Foreskin keratinocyte (primary cell): ENCODE measurements at places on chromosomes 7 and 10. TPM values are rescaled to one million over a fixed set of nuclear protein-coding genes. Genes with fewer than 3 reads are reported as not detected.

DNA sequence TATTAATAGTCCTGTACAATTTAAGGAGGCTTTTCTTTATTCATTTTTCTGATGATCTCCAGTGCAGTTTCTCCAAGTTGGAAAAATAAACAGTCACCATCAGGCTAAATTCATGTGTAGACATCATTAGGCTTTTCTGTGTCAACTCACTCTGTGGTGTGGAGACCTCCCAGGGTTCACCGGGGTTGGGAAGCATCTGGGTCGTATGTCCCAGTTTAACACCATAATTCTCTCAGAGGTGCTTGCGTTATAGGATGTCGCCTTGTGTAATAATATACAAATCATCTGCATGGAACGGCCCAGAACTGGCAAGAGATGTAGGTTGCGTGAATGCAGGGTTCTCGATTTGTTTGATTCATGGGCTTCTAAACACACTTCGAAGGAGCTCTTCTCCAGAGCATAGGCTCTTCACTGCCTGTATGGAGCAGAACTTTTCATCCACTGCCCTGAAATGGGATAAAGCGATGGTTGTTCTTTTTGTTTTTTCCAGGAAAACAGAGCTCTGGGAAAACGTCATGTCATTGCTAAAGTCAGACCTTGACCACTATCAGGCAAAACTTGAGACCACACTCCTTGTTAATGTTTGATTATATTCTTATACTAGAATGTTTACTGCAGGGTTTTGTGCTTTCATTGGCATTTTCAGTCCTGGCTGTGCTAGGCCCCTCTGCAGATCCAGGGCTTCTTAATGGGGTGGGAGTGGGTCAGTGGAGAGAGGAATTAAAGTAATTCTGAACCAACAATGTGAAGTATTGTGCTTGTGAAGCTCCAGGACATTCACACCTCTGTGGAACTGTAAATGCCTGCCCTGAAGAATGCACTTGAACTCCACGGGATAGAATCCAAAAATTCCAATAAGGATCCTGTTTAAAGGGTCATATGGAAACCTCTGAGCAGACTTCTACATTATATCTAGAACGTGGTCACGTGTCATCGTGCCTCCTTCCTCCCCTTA lies 172.8 kb downstream of the TRIL start:
- no peak for DNase-seq

- no peak for DNase-seq
Measured at GRCh38 chr7:100830396-100830795, 3.1 kb upstream of the EPHB4 start.

DNA sequence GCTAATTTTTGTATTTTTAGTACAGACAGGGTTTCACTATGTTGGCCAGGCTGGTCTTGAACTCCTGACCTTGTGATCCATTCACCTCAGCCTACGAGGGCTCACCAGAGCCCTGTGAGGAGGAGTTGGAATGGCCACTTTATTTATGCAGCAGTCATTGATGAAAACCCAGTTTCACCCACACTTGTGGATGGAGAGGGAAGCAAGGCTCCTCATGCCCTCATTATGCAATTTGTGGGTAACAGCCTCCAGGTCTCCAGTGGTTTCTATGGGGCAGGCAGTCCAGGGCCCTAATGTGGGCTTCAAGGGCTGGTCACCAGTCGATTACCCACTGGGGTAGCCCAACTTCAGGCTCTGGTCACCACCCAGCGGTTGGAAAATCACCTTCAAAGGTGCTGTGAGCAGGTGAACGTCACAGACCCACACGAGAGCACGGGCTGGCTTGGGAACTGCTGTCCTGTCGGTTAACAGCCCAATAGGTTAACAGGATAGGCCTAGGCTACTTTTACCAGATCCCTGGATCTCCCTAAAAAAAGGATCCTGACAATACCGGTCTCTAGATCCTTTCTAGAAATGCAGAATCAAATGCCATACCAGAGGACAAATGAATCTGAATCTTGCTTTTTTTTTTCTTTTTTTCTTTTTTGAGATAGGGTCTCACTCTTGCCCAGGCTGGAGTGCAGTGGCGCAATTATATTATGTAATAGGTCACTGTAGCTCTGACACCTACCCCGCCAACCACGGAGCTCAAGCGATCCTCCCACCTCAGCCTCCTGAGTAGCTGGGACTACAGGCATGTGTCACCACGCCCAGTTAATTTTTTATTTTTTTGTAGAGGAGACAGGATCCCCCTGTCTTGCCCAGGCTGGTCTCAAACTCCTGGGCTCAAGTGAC lies 97.8 kb downstream of the SLC37A3 start:
- DNase-seq, result no peak

- no peak for DNase-seq
Measured at GRCh38 chr7:55083206-55083605, 64.4 kb downstream of the EGFR start.

METTL27 gene
- polyA plus RNA-seq, result 14.3 and 24.7 TPM in 2 replicates

VAX1 gene
- polyA plus RNA-seq, result 0.07 and 0.15 TPM in 2 replicates
